Activated CD4-positive, alpha-beta memory T cell treated with anti-CD3 and anti-CD28 coated beads, Interleukin-2, amount 10 ng/mL, durations not matched to agents 7 days and 5 days (primary cell): ENCODE measurements at places on chromosomes 16 and 17.
A peak's percentile ranks its signal among the peaks of the same experiment; 100 is the strongest.

DNA sequence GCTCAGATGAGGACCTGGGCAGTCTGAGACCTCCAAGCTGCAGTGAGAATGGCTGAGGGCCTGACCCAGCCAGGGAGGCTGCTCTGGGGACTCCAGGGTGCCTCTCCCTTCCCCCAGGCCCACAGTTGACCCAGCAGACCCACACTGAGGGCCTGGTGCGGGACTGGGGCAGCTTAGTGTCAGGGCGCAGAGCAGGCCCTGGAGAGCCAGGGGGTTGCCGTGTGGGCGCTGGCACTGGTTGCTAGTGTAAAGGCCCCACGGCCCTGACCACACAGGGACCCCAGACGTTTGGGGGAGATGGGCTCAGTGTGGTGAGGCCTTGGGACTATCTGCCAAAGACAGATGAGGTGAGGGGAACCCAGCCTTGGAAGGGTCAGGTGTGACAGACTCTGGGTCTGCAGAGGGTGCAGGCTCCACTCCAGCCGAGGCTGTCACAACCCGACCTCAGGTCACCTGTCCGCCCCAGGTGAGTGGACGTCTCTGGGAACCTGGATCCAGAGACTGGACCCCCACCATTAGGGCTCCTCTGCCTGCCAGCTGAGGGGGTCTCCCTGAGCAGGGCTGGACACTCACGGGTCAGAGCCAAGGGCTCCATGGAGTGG lies 50.8 kb upstream of the GNG13 start:
- H3K27ac ChIP-seq, result no peak overlapping the region
- no peaks in the 10 kb centered on the region for H3K4me1 ChIP-seq
- H3K27me3 ChIP-seq, result no peaks in the 10 kb centered on the region
- no peak overlapping the region for H3K4me3 ChIP-seq
- no peak for DNase-seq

GRCh38 chr16:74951206-74951605 lies 33.7 kb downstream of the WDR59 start:
- H3K27me3 ChIP-seq, result no peaks in the 10 kb centered on the region
- no peak overlapping the region for H3K27ac ChIP-seq
- no peak overlapping the region for H3K4me3 ChIP-seq
- H3K36me3 ChIP-seq, result peaks cover 44% of the 10 kb centered on the region
- H3K4me1 ChIP-seq, result no peaks in the 10 kb centered on the region

- peaks cover 45% of the 10 kb centered on the region for H3K4me1 ChIP-seq
- no peak overlapping the region for H3K4me3 ChIP-seq
- H3K27me3 ChIP-seq, result no peaks in the 10 kb centered on the region
- H3K36me3 ChIP-seq, result peaks cover 41% of the 10 kb centered on the region
- peak overlapping the region; percentile 73 for H3K27ac ChIP-seq
- DNase-seq, result peak; percentile 58
Observed at GRCh38 chr16:66746682-66747081, 4.7 kb downstream of the DYNC1LI2 start.

DNA sequence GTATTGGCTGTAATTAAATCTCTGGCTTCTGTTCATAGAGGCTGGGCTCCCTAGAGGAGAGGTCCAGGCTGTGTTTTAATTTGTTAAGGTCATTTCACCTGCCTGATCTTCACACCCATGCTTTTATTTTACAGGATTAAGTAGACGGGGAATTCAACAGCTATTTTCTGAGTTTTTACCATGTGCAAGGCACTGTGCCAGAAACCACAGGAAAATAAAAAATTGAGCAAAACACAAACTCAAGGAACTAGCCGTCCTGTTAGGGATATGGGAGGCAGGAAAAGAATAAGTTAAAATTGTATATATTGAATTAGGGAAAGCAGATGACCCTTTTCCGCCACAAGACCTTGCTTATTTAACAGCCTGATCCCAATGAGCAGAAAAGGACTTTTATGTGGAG lies 29.1 kb downstream of the HS3ST3A1 start:
- H3K27ac ChIP-seq, result no peak overlapping the region
- H3K27me3 ChIP-seq, result peaks cover 3% of the 10 kb centered on the region
- no peak for DNase-seq
- no peaks in the 10 kb centered on the region for H3K36me3 ChIP-seq

GRCh38 chr16:88686439-88687253 lies at the start of gene SNAI3:
SNAI3 (minus strand) TSS chr16:88686507; CDS start chr16:88686406, 101 bp downstream.
- peaks cover 59% of the 10 kb centered on the region for H3K4me1 ChIP-seq
- DNase-seq, result peak; percentile 90
- peaks cover 11% of the 10 kb centered on the region for H3K36me3 ChIP-seq
- peak within 1 kb of the TSS; percentile 44 for H3K27ac ChIP-seq
- H3K27me3 ChIP-seq, result no peaks in the 10 kb centered on the region
- peak within 1 kb of the TSS; percentile 76 for H3K4me3 ChIP-seq

DNA sequence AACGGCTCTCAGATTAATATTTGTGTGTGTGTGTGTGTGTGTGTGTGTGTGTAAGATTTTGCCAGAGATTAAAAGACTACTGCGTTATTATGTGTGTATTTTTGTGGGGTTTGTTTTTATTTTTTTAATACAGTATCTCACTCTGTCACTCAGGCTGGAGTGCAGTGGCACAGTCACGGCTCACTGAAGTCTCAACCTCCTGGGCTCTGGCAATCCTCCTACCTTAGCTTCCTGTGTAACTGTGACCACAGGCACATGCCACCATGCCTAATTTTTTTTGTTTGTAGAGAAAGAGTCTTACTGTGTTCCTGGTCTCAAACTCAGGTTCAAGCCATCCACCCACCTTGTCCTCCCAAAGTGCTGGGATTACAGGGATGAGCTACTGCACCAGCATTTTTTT lies 87.2 kb downstream of the CYB561 start:
- H3K27ac ChIP-seq, result no peak overlapping the region
- no peak overlapping the region for H3K4me3 ChIP-seq
- H3K36me3 ChIP-seq, result no peaks in the 10 kb centered on the region
- H3K27me3 ChIP-seq, result no peaks in the 10 kb centered on the region
